ENCODE measurements at places on chromosomes 12 and 14.

DNA sequence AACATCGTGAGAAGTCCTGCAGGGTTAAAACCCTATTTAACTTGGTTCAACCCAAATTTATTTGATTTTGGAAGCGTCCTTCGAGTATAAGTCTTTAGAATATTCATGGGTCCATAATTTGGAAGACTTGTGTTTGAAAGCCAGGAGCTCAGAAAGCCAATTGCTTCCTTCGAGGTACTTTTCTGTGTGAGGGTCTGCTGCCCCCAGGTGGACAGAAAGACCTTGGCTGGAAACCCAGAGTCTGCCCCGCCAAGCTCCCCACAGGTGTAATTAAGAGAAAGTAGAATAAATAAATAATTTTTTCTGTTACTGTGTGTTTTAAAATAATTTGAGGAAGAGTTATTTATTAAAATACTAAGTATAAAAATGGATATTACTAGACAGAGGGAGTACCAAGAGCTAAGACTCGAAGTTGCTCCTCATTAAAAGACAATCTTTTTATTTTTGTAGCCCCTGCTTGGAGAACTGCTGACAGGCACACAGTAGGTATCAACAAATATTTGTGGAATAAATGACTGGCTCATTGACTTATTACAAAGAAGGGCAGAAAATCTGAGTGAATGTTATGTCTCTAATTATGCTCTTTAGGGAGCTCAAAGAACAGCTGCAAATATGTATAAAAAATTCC is 105.8 kb downstream of the PAH start:
- DNase-seq: no peak

DNA sequence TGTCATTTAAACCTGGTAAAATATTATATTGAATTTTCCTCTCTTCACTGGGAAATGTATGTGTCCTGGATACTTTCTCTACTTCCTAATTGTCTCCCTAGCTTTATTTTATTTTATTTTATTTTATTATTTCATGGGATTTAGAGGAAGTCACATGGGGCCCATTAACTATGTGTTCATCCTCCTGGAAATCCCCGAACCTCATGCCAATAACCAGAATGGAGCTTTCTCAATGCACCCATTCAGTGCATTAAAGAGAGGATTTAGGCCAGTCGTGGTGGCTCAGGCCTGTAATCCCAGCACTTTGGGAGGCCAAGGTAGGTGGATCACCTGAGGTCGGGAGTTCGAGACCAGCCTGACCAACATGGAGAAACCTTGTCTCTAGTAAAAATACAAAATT is 1.3 kb upstream of the RPGRIP1 start:
- no peak for DNase-seq

DNA sequence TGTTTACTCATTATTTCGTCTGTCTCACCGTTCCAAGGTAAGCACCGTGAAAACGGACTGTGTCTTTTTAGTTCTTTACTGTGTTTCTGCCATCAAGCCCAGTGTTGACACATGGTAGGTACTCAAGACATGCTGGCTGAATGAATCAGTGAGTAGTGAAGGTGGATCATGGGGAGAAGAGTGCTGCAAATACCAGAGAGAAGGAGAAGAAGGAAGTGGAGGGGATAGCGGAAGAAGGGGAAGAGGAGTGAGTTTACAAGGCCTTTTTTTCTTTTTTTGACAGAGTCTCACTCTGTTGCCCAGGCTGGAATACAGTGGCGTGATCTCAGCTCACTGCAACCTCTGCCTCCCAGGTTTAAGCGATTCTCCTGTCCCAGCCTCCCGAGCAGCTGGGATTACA is 54.6 kb downstream of the ETV6 start:
- no peak for DNase-seq

DNA sequence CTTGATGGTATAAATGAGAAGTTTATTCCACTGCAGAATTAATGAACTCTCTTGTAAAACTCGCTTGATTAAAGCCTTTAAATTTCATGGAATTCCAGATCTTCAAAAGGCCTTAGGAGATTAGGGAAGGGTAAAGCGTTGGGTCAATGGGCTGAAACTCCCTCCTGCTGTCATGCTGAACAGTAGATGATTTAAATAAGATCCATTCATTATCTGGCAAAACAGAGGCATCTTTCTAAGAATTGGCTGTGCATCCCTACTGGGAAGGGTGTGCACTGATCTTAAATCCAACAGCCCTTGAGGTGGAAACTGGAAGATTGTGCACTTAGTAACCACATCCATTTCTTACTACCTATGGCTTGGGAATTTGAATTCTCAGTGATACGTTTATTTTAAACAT is 56.0 kb downstream of the PLCZ1 start:
- no peak for DNase-seq

DNA sequence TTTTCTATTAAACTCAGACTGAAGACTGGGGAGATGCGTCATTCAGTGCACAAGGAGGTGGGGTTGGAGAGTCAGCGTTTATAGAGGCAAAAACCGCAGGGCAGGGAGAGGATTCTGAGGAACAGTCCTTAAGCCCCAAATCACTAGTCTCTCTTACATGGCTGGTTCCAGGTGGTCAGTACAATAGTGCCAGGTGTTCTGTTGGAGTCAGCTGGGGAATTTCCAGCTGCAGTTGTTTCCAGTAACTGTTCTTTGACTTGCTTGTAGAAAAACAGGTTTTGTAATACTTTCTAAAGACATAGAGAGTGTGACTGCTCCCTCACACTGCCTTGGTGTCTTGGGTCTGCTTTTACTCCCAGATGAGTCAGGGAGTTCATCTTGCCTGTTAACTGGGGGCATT is 192.2 kb downstream of the TMTC3 start:
- DNase-seq: no peak

Data from Right ventricle myocardium inferior (tissue), 1 donor.